Hematopoietic multipotent progenitor cell treated with erythropoietin and hydrocortisone succinate and interleukin-3 and kit ligand, for 4 days (in vitro differentiated cells): ENCODE measurements at places on chromosomes 5 and 9.

DNA sequence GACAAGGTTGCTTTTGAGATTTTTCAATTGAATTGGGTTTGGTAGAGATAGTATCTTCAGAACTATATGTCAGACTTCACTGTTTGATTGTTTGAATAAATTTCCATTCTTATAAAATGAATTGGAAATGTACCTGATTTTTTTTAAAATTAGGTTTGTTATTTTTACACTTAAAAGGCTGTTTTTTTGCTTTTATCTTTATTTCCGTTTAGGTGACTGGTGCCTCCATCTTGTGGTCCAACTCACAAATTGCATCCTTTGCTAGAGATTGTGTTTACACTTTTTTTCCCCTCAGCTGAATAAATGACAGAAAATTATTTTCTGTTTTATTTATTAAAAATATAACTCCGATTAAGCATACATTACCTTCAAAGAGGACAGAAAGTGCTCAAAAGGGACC is 15.6 kb downstream of the NDUFAF2 start:
- DNase-seq, result peak; percentile 58

DNA sequence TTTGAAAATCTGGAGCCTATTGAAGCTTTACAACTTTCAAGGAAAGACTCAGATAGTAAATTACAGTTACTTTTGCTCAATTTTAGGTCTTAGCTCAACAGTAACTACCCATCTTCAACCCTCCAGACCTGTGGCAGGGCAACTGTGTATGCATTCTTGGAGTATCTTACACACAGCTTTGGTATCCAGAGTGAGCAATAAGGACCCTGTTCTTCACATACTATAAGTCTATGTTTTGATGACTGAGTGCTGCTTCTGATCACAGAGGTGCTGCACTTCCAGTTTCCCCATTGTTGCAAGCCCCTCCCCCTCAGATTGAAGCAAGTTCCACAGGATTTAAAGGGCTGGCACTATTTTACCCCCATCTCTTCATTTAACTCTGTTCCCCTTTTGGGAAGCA is 737.4 kb upstream of the GRAMD2B start:
- DNase-seq, result no peak

- no peak for DNase-seq
Observed at GRCh38 chr5:158390577-158390976, 531.6 kb upstream of the CLINT1 start.

GRCh38 chr5:62457071-62457470 is 44.5 kb downstream of the IPO11 start:
- no peak for DNase-seq

- peak; percentile 99 for DNase-seq
Observed at GRCh38 chr9:120580051-120580896, at the start of gene CDK5RAP2. Gene CDK5RAP2 (minus strand): TSS chr9:120580167. CDS start chr9:120579978, 189 bp downstream.

DNA sequence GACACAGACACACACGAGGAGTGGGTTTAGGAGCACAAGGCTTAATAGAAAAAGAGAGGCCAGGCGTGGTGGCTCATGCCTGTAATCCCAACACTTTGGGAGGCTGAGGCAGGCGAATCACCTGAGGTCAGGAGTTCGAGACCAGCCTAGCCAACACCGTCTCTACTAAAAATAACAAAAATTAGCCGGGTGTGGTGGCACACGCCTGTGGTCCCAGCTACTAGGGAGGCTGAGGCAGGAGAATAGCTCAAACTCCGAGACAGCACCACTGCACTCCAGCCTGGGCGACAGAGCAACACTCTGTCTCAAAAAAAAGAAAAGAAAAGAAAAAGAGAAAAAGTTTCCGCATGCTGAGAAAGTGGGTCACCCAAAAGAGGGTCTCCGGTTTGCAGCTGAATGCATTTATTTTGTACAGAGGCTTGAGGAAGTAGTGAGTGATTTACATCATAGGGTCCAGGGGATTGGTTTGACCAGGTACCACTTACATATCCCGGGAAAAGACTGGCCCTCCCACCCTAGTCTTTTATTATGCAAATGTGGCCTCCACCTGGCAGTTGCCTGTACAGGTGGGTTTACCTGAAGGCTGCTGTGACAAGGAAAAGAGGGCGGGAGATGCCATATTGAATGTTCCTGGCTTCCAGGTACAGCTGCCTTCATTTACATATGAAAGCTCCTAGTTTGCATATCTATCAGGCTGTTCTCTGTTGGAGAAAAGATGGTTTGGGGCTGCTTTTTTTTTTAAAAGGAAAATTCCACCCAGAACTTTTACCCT is 366.2 kb upstream of the GRAMD2B start:
- no peak for DNase-seq

- peak; percentile 56 for DNase-seq
Observed at GRCh38 chr5:1118231-1118698, 6.4 kb upstream of the SLC12A7 start.

DNA sequence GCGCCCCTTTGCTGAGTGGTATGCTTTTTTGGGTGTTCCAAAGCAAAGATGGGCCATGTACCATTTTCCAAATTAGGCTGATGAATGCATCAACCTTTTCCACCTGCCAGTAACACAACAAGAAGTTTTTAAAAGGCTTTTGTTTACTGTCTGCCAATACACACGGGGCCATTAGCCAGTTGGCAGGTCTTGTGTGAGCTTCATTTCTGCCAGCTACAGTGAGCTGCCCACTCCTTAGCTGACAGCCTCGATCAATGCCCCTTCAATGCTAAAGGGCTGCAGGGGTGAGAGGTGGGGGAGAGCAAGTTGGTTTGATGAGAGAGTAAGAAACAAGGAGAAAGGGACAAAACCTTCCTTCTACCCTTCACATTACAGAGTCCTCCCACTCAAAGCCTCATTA is 128.7 kb downstream of the C5orf15 start:
- DNase-seq, result no peak

DNA sequence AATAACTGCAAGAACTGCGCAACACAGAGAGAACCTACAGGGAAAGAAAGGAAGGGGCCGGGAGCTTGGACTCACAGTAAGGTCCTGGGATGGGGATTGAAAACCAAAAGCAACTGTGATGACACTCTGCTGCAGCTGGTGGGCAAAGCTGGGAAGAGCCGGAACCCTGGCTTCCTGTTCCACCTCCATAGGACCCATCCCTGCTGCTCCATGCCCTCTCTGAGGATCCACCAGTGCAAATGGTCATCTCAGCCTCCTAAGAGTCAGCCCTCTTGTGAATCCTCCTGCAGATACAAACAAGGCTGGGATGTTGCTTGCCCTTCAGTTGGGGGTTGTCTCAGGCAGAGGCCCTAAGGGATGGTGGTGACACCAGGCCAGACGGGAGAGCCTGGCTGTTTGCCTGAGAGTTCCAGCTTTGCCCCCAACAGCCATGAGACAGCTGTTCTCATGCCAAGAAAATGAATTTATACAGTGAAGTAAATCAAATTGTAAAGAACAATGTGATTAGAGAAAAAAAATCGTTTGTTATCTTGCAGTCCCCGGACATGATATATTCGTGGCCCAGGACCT is 90.8 kb downstream of the TENT4A start:
- DNase-seq, result no peak

GRCh38 chr9:137280474-137281344 is 3.2 kb downstream of the TOR4A start:
- peak; percentile 62 for DNase-seq

DNA sequence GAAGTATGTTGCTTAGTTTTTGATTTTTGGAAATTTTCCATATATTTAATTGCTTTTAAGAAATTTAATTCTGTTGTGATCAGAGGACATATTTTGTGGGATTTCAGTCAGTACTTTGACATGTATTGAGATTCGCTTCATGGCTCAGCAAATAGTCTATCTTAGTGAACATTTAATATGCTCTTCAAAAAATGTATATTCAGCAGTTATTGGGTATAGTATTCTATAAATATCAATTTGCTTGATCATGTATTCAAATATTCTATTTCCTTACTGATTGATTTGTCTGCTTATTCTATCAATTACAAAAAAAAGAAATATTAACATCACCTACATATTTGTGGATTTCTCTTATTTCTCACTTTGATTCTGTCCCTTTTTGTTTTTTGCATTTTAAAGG is 79.5 kb upstream of the HAND1 start:
- DNase-seq, result no peak

- no peak for DNase-seq
Observed at GRCh38 chr5:143376195-143376779, 27.2 kb downstream of the NR3C1 start.

DNA sequence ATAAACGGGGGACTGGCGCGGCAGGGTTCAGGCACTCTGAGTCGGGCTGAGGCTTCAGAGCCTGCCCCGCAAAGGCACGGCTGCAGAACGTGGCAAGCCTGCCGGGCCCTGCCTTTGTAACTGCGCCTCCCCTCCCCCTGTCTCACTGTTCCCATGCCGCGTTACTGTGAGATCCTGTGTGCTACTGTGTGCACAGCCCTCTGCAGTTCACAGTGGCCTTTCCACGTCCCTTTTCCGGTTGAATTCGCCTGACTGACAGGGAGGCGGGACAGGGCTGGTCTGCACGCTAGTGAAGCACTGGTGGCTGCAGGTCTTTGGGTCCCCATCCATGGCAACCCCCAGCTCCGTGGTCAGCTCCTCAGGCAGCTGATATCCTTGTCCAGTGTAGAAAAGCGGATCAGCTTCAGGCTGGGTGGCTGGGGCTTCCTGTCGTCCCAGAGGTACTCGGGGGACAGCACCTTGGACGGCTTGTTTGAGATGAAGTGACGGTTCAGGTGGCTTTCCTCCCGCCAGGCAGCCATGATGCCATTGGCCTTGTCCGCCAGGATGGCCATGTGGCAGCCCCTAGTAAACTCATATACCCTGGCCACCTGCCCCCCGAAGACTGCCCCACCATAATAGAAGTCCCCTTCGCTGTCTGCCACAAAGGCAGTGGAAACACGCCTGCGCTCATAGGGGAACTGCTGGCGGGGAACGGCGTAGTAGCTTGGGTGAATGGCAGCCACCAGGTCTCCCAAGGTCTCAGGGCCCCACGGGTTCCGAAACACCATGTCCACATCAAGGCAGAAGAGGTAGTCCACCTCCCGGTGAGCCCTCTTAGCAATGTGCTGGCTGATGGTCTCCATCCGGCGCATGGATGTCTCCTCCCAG is 10.3 kb downstream of the GBGT1 start:
- DNase-seq, result peak; percentile 44

- DNase-seq, result no peak
Observed at GRCh38 chr5:160921423-160922285, 69.6 kb upstream of the ATP10B start.

DNA sequence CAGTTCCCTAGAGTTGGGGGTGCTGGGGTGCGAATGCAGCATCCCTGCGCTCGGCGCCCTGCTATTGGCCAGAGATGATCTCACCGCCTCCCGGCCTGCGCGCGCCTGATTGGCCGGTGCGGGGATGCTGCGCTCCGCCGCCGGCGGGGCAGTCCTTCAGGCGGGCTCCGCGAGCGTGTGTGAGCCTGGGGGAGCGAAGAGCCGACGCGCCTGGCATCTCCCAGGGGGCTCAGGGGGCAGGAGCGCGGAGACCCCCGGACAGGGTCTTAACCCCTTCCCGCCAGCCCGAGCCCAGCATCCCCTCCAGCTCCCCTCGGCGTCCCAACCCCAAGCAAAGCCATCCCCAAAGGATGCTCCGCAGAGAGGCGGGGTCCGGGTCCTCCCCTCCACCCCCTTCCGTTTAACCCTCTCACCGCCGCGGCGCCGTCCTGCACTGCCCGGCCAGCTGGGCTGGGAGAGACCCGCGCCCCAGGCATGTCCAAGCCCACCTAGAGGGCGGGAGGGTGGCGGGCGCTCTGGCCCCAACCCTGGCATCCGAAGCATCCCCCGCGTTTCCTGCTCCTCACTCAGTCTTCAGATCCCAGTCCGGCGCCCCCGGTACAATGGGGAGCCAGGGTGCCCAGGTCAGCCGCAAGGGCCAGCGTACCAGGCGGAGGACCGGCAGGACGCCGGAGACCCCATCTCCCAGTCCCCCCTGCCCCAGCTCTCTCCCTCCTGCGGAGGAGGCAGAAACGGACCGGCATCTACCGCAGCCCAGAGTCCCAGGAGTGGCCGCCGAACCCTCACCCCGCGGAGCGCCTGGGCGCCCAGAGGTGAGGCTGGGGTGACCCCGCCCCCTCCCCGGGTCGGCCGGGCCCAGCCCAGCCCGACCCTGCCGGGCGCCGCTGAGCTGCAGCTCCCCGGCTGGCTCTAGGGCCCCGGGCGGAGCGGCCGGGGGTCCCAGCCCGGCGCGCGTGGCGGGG is 19.3 kb upstream of the TOR2A start:
- DNase-seq, result no peak

DNA sequence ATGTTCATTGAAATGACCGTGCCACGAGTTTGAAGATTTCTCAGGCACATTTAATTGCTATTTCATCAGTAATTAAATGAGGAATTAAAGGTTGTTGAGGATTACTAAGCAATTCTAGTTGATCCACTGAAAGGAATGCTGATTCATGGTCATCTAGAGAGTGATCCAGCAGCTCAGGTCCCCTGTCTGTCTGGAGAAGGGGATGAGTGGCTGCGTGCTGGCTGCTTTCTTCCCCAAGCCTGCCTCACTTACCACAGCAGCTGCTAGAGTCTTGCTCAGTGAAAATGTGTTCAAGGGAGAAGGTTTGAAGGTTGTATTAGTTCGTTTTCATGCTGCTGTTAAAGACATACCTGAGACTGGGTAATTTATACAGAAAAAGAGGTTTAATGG is 7.8 kb upstream of the TGFBI start:
- DNase-seq, result no peak

- no peak for DNase-seq
Observed at GRCh38 chr5:168013546-168013945, 277.9 kb upstream of the WWC1 start.

GRCh38 chr9:94079236-94079635 is 5.0 kb upstream of the PTPDC1 start:
- DNase-seq, result peak; percentile 13

DNA sequence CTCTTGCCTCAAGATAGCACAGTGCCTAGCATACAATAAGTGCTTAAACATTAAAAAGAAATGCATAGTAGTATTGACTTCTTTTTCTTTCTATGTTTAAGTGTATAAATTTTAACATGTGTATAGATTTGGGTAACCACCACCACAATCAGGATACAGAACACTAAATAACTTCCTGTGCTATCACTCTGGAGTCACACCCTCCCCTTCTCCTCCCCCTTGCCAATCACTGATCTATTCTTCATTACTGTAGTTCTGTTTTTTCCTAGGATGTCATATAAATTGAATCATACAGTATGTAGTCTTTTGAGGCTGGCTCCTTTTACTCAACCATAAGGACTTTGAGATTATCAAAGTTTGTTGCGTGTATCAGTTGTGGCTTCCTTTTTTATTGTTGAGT is 68.5 kb downstream of the OSTF1 start:
- peak; percentile 56 for DNase-seq

DNA sequence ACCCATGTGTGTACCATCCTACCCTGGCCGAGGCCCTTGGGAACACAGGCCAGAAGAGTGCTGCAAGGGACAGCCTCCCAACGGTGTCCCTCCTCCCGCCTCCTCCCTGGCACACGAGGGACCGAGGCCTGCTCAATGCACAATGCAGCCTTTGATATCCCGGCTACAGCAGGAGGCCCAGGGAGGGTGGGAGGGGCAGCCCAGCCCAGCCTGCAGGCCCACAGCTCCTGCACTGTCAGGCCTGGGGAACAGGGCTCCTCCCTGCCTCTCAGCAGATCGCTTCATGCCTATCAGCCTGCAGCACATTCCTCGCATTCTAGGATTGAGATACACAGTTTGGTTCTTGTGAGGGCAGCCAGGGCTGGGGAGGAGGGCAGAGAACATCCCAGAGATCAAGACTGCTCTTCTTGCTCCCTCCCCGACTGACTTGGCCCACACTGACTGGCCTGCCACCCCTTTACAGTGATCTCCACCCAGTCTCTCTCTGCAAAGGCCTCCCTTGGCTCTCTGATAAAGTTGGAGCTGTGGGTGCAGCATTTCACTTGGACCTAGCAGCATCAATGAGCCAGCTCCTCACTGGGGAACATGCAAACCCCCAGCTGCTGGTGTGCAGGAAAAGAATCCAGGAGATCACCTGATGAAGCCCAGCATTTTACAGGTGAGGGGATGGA is at the start of gene SH3TC2:
Gene SH3TC2 (minus strand): TSS at position 46 of the 671 bp plus-strand sequence. CDS start 40 bp downstream, at position 6.
- DNase-seq, result peak; percentile 92

GRCh38 chr9:99605016-99605743 is 216.5 kb upstream of the NR4A3 start:
- no peak for DNase-seq
